ENCODE measurements at places on chromosomes 6 and 20. TPM values are rescaled to one million over a fixed set of nuclear protein-coding genes. Genes with fewer than 3 reads are reported as not detected.

The OR2H2 gene
- not detected for total RNA-seq

The HECA gene
- 48.9 TPM for total RNA-seq

DNA sequence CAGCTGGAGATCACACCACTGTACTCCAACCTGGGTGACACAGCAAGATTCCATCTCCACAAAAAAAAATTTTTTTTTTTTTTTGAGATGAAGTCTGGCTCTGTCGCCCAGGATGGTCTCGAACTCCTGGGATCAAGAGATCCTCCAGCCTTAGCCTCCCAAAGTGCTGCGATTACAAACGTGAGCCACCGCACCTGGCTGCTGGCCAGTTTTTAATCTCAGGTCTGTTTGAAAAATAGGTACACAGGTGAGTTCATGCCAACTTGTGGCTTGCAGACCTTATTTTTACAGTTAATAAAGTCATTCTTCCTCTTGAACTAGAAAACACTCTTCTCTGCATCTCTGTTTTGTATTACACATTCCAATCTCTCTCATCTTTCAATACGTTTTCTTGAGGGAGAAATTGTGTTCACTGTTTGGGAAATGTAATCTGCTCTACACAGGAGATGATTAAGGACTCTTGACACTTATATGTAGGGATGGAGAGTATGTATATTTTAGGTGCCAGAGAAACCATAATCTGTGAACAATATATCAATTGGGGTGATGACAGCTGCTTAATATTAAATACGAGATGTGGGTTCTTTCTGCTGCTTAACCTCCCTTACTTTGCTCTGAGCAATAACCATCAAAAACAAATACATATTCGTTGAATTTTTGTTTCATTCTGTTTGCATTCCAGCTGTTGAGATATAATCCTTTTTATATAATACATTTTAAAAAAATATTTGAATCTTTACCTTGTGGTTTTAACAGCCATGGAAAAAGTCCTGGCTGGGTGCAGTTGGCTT is 17.7 kb upstream of the RIPOR3 start:
- no peak for DNase-seq
- no peaks in the 10 kb centered on the region for H3K27me3 ChIP-seq
- H3K4me3 ChIP-seq = no peak overlapping the region
- no peaks in the 10 kb centered on the region for H3K36me3 ChIP-seq

The FNDC11 gene
- 0.32 TPM for total RNA-seq

The LRRN4 gene
- total RNA-seq = 76.6 TPM

- H3K4me1 ChIP-seq = no peaks in the 10 kb centered on the region
- no peak overlapping the region for H3K4me3 ChIP-seq
- no peaks in the 10 kb centered on the region for H3K27me3 ChIP-seq
- DNase-seq = no peak
Measured at GRCh38 chr20:13708234-13708633, 69.5 kb upstream of the TASP1 start.

- no peak overlapping the region for H3K27ac ChIP-seq
- H3K27me3 ChIP-seq = no peaks in the 10 kb centered on the region
- no peak overlapping the region for H3K4me3 ChIP-seq
- H3K4me1 ChIP-seq = peaks cover 31% of the 10 kb centered on the region
Measured at GRCh38 chr20:44018259-44018941, 103.7 kb downstream of the TOX2 start.

The OPN5 gene
- total RNA-seq = not detected

- no peaks in the 10 kb centered on the region for H3K27me3 ChIP-seq
- H3K4me3 ChIP-seq = no peak overlapping the region
- H3K36me3 ChIP-seq = no peaks in the 10 kb centered on the region
- H3K4me1 ChIP-seq = no peaks in the 10 kb centered on the region
Measured at GRCh38 chr6:148818939-148819575, 72.2 kb downstream of the UST start.

DNA sequence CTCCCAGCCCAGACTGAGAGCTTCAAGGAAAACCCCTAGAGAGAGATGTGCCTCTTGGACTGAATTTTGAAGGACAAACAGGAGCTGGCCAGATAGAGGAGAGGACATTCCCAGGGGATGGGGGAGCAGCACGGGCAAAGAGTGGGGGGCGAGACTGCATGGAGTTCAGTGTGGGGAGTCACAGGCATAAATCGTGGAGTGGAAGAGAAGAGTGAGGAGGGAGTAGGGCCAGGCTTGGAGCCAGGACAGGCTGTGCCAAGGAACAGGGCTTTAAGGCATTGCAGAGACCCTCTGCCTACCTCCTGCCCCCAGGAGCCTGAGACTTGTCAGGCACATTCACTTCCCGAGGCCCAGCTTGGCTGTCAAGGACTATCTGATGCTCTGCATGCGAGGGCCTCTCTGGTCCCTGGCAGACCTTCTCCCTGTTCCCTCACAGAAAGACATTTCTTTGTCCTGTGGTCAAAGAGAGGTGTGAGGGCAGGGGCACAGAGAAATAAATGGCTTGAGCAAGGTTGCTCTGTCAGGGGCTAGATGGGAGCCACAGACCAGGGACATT is 5.2 kb upstream of the SLC22A7 start:
- no peaks in the 10 kb centered on the region for H3K27me3 ChIP-seq
- H3K4me3 ChIP-seq = no peak overlapping the region
- peak; percentile 25 for DNase-seq
- H3K27ac ChIP-seq = no peak overlapping the region
- no peaks in the 10 kb centered on the region for H3K36me3 ChIP-seq

The RAET1G gene
- 1.2 TPM for total RNA-seq

DNA sequence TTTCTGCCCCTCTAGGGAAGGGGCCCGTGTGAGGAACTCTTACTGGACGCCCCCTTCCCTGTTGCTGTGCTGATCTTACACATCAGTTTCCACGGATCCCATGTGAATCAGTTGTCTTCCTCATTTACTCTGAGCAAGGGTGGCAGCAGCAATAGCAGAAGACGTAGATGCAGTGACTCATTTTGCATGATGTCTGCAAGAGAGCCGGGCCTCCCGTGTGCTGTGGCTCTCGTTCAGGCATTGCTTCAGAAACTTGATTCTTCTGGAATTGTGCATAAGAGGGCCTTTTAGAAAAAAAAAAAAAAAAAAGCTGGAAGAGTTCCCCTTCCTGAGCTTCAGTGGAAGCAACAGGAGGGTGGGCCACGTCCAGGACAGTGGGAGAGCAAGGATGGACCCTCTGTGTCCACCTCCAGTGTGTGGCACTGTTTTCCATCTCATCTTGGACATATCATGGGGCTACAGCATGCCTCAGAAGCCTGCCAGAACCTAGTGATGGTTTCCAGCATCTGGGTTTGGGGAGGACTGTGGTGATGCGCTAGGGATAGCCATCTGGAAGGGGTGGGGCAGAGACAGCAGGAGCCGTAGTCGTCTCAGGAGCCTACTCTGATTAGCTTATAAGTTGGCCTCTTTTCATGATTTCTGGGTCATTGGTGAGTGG is 62.1 kb downstream of the FOXO3 start:
- no peak for DNase-seq
- H3K27ac ChIP-seq = peak overlapping the region; percentile 24
- H3K4me3 ChIP-seq = no peak overlapping the region
- peaks cover 79% of the 10 kb centered on the region for H3K4me1 ChIP-seq

The TPX2 gene
- 1.6 TPM for total RNA-seq

DNA sequence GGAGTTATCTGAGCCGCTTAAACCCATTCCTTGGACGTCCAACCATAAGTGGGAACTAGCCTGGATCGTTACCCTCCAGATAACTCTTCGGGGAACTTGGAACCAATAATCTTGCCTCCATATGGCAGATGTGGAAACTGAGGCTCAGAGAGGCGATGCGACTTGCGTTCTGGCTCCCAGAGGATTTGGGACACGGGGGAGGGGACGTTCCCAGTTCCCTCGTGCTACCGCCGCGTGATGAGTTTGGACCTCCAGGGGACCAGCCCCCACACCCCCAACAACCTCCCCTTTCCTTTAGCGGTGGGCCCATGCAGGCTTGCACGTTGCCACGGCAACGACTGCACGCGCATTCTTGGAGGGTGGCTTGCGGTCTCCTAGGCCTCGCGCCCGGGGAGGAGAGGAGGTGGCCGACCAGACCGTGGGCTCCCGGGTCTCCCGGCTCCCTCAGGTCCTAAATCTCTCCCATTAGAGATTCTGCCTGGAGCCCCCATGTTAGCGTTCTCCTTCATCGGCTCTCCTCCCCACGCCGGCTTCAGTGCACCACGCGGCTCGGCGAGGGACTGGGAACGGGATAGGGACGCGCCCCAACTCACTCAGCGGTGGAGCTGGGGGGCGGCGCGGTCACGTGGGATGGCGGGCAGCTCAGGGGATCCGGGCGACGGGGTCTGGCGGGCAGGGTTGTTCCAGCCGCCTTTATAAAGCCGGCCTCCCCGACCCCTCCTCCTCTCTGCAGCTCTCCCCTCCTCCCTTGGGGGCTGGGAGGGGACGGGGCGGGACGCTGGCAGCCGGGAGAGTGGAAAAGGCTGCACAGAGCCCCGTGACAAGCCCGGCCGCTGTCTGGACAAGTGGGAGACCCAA is at the start of gene PLTP:
PLTP (minus strand) TSS at position 670 of the 858 bp plus-strand sequence. CDS start 703 bp downstream, outside the sequence.
- H3K4me3 ChIP-seq = peak within 1 kb of the TSS; percentile 58
- peak; percentile 73 for DNase-seq
- H3K27me3 ChIP-seq = no peaks in the 10 kb centered on the region
- H3K4me1 ChIP-seq = peaks cover 25% of the 10 kb centered on the region

The TBXT gene
- not detected for total RNA-seq

DNA sequence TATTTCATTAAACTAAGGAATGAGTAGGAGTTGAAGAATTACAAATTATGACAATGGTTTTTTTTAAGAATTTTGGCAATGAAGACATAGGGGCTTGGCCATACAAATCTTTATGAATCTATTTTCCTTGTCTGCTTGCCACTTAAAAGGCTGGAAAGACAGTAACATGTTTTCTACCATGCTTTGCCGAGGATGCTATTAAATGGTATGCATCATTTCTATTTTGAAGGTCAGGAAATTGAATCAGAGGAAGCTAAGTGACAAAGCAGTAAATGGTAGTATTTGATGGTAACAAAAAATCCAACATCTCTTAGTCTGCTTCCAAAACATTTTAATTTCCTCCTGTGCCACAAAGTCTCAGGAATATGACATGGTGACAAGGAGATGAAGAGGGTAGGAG is 287.2 kb downstream of the RFPL4B start:
- H3K27me3 ChIP-seq = no peaks in the 10 kb centered on the region
- H3K4me3 ChIP-seq = no peak overlapping the region
- DNase-seq = no peak
- H3K36me3 ChIP-seq = no peaks in the 10 kb centered on the region

GRCh38 chr20:41386502-41387427 is 20.1 kb upstream of the EMILIN3 start:
- H3K27ac ChIP-seq = no peak overlapping the region
- H3K36me3 ChIP-seq = no peaks in the 10 kb centered on the region
- H3K4me1 ChIP-seq = no peaks in the 10 kb centered on the region
- H3K4me3 ChIP-seq = no peak overlapping the region
- H3K27me3 ChIP-seq = no peaks in the 10 kb centered on the region

- H3K4me1 ChIP-seq = no peaks in the 10 kb centered on the region
- no peak overlapping the region for H3K27ac ChIP-seq
- H3K36me3 ChIP-seq = peaks cover 26% of the 10 kb centered on the region
Measured at GRCh38 chr6:37485291-37485702, 14.4 kb downstream of the CCDC167 start.

GRCh38 chr6:110201151-110201884 is 21.1 kb downstream of the CDC40 start:
- H3K27ac ChIP-seq = no peak overlapping the region
- no peaks in the 10 kb centered on the region for H3K36me3 ChIP-seq
- H3K27me3 ChIP-seq = no peaks in the 10 kb centered on the region
- no peaks in the 10 kb centered on the region for H3K4me1 ChIP-seq

DNA sequence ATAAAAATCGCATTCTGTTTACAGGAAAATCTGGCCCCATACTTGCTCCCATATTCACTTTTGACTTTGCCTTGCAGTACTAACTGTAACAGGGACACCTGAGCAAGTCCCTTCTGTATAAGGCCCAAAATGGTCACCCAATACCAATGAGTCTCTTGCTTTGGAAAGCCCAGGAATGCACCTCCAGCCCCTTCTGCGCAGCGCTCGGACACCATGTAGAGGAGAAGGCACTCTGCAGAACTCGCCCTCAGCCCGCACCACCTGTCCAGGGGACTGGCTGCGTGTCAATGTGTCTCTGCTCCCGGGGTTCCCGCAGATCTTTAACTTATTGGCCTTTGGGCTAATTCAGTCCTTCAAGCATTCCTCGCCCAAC is 746 bp upstream of the PRND start:
- peaks cover 12% of the 10 kb centered on the region for H3K4me1 ChIP-seq
- H3K27me3 ChIP-seq = peaks cover 5% of the 10 kb centered on the region
- DNase-seq = no peak
- H3K4me3 ChIP-seq = no peak overlapping the region
- H3K36me3 ChIP-seq = no peaks in the 10 kb centered on the region

DNA sequence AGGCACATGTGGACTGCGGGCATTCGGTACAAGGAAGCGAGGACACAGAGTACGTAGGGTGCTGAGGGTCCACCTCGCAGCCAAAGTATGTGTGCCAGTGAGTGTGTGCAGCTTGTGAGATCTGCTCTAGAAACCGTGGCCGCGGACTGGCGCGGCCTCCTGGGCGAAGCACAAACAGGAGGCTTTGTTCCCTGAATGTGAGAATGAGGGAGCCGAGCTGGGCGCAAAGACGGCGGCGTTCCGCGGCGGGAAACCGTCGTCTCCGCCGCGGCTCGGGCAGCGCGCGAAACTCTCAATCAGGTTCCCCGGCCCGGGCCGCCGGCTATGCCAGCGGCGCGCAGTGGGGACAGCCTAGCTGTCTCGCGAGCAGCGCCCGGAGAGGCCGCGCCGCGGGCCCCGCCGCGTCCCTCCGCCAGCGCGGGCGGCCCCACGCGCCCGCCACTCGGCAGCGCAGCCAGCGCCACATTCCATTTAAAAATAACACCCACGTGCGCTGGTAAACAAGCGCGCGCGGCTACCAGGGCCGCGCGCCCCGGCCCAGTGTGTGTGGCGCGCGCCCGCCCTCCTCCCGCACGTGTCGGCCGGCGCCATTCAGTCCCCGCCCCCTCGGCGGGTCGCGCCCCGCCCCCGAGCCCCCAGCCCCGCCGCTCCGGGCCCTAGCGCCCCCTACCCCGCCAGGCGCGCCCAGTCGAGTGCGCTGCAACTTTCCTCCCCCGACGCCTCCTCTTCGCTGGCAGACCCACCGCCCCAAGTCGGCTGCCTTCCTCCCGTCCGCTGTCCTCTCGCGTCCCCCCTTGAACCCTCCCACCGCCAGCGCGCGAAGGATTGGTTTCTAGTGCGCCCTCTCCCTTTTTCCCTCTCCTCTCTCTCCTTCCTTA is 3.0 kb upstream of the FOXO3 start:
- peak; percentile 90 for DNase-seq
- no peaks in the 10 kb centered on the region for H3K27me3 ChIP-seq
- peaks cover 23% of the 10 kb centered on the region for H3K4me1 ChIP-seq
- H3K4me3 ChIP-seq = peak overlapping the region; percentile 89

DNA sequence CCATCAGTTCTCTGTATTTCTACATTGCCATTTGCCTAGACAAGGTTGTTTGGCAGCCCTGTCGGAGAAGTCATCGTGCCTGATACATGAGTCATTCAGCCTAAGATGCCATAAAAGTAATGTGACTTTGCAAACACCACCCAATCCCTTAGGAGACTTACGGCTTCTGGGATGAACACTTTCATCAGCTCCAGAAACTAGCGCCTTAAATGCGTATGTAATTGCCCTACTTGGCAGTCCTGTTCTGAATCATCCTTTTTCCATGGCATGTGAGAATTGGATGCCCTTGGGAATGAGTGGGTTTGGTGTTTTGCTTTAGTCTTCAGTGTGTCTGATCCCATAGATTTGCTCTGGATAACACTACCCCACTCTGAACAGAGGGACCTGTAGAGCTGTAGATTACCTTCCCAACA is 158.5 kb downstream of the SASH1 start:
- no peaks in the 10 kb centered on the region for H3K27me3 ChIP-seq
- H3K27ac ChIP-seq = no peak overlapping the region
- DNase-seq = no peak
- peaks cover 16% of the 10 kb centered on the region for H3K4me1 ChIP-seq

The MYB gene
- total RNA-seq = 2.0 TPM

GRCh38 chr6:107173779-107174178 is 58.5 kb upstream of the BEND3 start:
- H3K4me1 ChIP-seq = no peaks in the 10 kb centered on the region
- no peak for DNase-seq
- H3K27ac ChIP-seq = no peak overlapping the region
- H3K36me3 ChIP-seq = no peaks in the 10 kb centered on the region
